Activated CD4-positive, CD25-positive, alpha-beta regulatory T cell treated with anti-CD3 and anti-CD28 coated beads, Interleukin-2, amount 50 U/mL, for 72 hours (primary cell): ENCODE measurements at places on chromosomes 7 and 10.
A peak's percentile ranks its signal among the peaks of the same experiment; 100 is the strongest.

- no peak for DNase-seq
Measured at GRCh38 chr7:131721660-131722059, 165.2 kb upstream of the PODXL start.

- DNase-seq: no peak
Measured at GRCh38 chr7:136359333-136359903, 382.3 kb upstream of the MTPN start.

DNA sequence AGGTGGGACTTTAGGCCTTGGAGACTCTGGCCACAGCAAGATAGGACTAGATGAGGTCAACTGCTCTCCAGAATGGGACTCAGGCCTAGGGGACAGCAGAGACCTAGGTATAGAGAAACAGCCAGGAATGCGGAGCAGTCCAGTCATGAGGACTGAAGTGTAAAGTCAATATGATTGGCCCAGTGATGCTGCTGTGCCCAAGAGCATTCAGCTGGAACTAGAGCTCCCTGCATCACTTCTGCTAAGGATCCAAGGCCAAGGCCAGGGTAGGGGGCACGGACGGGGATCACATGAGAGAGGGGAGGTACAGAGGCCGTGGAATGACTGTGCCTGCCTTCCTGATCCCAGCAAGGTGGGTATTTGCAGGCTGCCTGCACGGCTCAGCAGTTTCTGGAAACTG, 237.9 kb downstream of the FRMD4A start:
- DNase-seq: no peak

DNA sequence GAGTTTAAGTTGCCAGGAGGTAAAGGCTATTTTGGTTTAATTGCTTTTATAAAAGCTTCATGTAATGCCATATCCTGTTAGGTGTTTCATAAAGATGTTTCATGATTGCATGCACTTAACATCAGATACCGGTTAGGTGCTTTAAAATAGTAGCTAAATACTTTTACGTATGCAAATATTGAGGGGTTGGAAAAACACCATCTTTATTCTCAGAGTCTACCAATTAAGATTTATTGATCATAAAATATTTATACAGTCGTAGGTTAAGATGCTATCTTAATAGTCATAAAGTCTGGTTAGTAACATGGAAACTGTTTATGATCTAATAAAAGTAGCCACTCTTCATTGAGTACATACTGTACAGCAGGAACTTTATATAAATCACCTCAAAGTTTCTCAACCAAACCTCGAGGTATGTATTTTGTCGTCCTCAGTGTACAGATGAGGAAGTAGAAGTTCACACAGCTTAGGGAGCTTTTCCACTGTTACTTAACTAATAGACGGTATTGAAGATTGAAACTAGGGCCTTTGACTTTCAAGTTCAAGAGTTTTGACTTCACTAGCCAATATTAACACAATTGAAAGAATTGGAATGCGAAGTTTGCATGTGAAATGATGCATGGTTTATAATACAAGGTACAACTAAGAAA, 897.1 kb downstream of the GATA3 start:
- DNase-seq: no peak

GRCh38 chr7:138755331-138755747, 42.5 kb upstream of the TMEM213 start:
- no peak for DNase-seq

DNA sequence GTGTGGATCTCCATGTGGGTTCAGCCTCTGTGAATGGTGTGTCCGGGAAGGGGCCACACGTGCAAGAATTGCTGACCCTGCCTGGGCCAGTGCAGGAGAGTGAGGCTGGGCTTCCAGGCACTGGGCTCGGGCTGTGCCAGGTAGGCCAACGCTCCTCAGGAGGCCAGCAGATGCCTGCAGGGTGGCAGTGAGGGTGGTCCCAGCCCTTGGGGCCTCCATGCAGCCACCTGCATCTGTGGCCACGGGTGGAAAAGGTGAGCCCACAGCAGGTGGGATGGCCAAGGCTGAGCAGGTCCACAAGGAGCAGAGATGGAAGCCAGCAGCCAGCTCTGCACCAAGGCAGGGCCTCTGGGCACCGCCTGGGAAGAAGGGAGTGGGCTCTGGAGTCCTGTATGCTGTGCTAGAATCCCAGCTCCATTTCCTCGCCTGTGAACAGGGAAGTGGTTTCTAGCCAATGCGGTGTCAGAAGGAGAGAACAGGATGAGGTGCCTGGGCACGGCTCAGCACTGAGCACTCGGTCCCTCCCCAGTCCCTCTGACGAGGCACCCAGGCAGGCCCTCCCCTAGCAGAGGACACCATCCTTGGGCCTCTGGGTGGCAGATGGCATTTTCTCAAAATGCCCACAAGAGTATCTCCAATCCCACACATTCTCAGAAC, 31.1 kb upstream of the RET start:
- peak; percentile 20 for DNase-seq

GRCh38 chr10:6203331-6204062, 765 bp downstream of the PFKFB3 start:
- peak; percentile 72 for DNase-seq

DNA sequence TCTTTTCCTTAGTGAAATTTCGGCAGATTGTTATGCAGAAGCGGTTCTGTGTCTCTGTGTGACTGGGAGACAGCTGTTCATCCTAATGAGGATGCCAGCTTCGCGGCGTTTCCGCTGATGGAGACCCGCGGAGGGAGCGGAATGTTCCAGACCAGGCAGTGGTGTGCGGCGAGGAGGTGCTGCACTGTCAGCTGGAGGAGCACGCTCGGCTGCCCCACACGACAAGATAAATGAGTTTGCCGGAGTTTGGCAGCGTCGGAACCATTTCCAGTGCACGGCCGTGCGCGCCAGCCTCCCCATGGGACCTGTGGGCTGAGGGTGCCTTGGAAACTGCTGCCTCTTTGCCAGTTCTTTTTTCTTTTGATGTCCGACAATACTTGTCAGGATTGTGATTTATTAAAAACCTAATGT, 64.6 kb downstream of the WDR37 start:
- DNase-seq: no peak

DNA sequence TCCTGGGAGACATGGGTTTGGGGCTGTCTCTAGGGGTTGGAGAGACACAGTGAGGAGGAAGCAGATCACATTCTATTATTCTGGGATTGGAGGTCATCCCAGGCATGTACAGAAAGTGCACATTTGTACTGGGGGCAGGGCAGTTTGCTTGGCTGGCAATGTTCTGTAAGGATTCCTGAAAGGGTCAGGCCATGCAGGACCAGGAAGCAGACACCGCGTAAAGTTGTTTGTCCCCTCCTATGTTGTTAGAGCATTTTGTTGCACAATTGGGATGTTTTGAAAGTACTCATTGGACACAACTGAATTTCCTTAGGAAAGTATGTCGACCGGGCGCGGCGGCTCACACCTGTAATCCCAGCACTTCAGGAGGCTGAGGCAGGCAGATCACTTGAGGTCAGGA, 12.5 kb downstream of the LYZL2 start:
- DNase-seq: no peak

DNA sequence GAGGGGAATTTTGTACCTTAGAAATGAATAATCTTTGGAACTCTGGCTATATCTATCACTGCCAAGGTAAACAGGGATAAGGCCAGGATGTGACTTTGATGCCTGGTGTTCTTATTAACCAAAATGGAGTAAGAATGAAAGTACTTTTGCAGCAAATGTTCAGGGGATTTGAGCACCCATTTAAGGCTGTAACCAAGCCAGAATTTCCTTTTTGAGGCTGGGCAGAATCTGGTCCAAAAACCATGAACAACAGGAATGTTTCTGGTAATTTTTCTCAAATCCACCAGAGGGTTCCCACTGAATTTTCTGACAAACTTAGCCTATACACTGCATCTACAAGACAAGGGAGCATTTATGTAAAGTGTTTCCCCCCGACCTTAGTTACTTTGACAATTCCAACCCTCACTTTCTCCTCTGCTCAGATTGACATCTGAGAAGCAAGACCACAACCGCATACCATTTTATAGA, 120.6 kb downstream of the BAMBI start:
- no peak for DNase-seq

DNA sequence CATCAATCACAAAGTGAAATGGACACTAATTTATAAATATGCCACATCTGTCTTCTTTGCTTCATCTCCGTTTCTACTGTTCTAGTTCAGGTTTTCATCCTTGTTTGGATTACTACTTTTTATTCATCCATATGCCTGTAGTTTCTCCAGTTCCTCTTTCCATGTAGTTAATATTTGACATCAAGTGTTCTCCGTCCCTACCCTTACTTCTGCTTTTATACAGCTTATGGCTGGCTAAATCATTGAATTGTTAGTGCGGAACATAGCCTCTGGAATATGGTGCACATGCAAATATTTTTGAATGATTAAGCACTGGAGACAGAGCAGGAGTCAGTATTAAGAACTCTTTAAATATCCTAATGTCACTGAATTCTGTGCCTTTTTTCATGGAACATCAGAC, 230.0 kb upstream of the PPP1R3A start:
- no peak for DNase-seq

DNA sequence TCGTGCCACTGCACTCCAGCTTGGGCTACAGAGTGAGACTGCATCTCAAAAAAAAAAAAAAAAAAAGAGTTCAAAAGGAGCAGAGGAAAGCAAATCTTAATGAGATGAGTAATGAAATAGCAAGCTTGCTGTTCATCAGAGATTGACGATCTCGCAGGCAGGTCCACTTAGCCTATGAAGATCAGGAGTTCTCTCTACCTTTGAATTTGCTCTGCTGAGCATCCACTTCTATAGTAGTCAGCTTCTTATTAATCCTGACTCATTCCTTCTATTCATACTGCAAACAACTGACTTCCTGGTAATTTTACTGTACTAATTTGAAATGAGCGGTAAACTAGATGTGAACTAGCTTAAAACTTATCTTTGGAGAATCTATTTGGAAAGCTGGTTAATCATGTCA, 1014.6 kb downstream of the GATA3 start:
- no peak for DNase-seq

- no peak for DNase-seq
Measured at GRCh38 chr10:15703151-15703880, 16.4 kb downstream of the ITGA8 start.

GRCh38 chr7:46007194-46007593, 86.1 kb upstream of the IGFBP3 start:
- no peak for DNase-seq

DNA sequence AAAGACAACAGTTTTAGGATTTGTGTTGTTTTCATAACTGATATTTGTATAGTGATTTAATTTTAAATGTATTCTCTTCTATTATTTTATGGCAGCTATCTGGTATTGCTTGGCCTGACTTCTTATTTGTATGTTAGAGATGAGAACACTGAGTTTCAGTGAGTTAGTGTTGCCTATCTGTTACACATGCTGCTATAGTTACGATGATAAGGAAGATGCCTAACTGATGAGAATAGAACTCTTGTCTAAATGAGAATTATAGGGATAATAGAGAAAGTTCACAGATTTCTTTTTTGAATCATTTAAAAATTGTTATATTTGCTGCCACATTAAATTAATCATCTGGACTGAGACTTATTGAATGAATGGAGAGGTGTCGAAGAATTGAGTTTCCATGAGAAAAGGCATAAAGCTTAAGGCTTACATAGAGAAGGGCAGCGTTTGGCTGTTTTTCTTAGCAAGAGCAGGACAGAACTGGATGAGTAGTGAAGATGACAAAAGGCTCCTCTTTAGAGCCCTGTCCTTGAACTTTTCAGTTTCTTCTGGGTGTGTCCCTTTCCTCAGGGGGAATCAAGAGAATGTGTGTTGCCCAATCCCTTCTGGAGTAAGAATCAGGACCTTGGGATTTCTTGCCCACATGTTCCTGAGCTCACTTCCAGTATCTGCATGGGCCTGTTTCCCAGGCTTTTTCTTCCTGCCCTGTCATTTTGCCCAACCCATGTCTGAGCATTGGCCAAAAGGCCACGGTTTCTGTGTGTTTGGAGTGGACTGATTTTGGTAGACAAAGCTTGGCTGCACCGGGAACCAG, 195.6 kb upstream of the CSTF2T start:
- no peak for DNase-seq

GRCh38 chr10:102514487-102515311, 10.9 kb downstream of the SUFU start:
- no peak for DNase-seq

DNA sequence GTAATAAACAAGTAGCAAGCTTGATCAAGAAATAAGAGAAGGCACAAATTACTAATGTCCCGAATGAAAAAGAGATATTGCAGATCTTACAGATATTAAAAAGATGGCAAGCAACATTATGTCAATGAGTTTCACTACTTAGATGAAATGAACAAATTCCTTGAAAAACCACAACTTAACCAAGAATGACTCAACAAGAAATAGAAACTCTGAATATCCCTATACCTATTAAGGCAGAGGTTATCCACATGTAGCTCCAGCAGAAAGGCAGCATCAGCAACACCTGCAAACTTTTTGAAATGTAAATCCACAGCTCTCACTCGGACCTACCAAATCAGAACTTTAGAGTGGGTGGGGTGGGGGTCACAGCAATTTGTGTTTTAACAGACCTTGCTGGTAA, 33.6 kb downstream of the PDE1C start:
- DNase-seq: no peak

DNA sequence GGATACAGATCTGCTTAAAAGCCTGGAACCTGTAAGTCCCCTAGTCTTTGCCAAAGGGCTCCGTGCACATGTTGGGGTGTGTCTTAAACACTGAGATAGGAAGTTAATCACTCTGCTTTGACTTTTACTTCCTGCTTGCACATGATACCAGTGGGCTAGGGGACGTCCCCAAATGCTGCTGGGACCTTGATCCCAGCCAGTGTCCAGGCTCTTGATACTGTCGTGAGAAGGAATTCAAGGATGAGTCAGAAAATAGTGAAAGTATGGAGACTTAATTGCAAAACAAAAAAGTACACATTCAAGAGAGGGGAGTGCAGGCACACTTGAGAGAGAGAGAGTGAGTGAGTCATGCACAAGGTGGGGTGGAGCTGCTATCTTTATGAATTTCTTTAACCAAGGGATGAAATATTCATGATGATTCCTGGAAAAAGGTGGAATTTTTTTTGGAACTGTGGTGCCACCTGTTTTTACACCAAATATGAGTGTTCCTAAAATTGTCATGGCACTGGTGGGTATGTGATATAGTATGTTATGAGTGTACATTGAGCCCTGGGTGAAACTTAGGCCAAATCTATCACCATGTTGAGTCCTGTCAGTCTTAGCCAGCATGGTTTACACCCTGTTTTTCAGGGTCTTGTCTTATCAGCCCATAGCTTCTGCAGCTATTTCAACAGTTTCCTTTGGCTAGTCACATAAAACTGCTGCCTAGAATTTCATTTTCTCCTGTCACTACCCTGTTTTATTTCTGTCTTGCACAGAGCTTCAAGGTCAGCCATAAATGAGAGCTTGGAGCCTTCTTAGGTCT, 88.3 kb upstream of the CYP26C1 start:
- DNase-seq: no peak

GRCh38 chr7:22814261-22815208, 8.1 kb downstream of the TOMM7 start:
- DNase-seq: no peak

- no peak for DNase-seq
Measured at GRCh38 chr7:46386428-46387399, 465.6 kb upstream of the IGFBP3 start.

- no peak for DNase-seq
Measured at GRCh38 chr10:73803680-73804286, 7.6 kb downstream of the NDST2 start.

- no peak for DNase-seq
Measured at GRCh38 chr10:14478604-14479003, 147.9 kb upstream of the FRMD4A start.

GRCh38 chr7:30157204-30157603, 22.4 kb downstream of the MTURN start:
- no peak for DNase-seq

GRCh38 chr7:120054376-120055100, 218.4 kb upstream of the KCND2 start:
- DNase-seq: no peak
